ENCODE measurements at places on chromosomes 7 and 10. TPM values are rescaled to one million over a fixed set of nuclear protein-coding genes. Genes with fewer than 3 reads are reported as not detected.

PRLHR gene
- total RNA-seq = not detected

PNLIPRP2 gene
- total RNA-seq = not detected

ARHGEF5 gene
- total RNA-seq = 0.89 TPM

AKR1B15 gene
- total RNA-seq = not detected

RBM20 gene
- 0.18 TPM for total RNA-seq

CRHR2 gene
- not detected for total RNA-seq

UPK3B gene
- total RNA-seq = not detected

OSBPL3 gene
- total RNA-seq = 32.1 TPM

Data from smooth muscle cell of the umbilical artery (primary cell).